ENCODE measurements at places on chromosomes 11 and 22.

DNA sequence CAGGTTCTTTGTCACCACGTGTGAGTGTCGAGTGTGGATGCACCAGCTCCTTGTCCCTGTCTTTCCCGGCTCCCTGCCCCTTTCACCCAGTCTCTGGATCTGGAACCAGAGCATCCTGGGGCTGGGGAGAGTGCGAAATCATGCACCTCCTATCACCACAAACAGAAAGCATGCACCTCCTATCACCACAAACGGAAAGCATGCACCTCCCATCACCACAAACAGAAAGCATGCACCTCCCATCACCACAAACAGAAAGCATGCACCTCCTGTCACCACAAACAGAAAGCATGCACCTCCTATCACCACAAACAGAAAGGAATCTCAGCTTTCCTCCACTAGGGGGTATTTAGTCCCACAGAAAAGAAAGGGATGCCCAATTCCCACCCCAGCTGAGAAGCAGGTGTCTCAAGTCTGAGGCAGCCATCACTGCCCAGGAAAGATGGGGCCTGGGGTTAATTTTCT, 5.9 kb upstream of the GLB1L3 start:
- no peak for DNase-seq

DNA sequence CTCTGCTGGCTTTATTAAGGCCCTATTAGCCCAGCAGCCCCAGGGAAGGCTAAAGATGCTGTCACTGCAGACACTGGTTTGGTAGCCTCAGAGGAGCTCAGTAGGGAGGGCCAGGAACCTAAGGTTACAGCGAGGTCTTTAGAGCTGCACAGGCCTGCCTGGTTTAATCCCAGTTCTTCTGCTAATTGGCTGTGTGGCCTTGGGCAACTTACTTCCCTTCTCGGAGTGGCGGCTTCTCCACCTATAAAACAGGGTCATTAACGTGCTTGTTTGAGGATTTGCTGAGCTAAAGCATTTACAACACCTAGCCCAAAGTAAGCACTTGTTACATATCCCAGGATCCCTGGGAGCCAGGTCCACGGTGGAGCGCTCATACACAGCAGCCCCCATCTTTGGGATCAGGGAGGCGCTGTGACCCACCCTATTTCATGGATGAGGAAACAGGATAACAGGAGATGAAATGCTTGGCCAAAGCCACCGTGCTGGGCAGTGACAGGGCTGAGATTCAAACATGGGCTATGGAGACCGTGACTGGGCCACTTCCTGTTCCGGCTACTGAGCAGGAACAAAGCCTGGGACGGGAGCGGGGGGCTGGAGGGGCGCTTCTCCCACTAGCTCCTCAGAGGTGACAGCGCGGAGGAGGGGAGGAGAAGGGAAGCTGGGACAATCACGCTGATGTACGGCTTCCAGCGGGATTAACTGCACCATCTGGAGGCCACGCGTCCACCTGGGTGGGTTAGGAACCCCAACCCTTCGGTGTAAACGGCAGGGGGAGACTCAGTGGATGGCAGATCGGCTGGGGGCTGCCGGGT, 61.5 kb downstream of the IGLL1 start:
- DNase-seq = no peak

- DNase-seq = no peak
These were observed 9.9 kb upstream of the OR8D2 start for GRCh38 chr11:124329787-124330478.

DNA sequence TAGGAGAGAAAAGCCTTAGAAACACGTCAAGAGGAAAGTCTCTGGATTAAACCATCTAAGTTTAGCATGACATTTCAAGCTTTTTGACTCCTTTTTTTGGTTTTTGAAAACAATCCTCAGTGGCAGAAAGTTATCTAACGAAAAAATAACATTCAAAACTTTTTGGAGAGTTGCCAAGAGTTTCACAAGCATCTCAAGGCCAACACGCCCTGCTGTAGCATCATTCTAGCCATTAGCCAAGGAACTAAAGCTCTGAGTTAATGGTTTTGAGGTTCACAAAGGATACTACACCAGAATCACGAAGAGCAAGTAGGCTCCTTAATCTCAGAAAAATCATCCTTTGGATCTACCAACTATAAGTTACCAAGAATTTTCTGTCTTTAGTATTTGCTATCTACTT, 94.8 kb downstream of the PICALM start:
- no peak for DNase-seq
